ENCODE measurements at places on chromosomes 5 and 9.

DNA sequence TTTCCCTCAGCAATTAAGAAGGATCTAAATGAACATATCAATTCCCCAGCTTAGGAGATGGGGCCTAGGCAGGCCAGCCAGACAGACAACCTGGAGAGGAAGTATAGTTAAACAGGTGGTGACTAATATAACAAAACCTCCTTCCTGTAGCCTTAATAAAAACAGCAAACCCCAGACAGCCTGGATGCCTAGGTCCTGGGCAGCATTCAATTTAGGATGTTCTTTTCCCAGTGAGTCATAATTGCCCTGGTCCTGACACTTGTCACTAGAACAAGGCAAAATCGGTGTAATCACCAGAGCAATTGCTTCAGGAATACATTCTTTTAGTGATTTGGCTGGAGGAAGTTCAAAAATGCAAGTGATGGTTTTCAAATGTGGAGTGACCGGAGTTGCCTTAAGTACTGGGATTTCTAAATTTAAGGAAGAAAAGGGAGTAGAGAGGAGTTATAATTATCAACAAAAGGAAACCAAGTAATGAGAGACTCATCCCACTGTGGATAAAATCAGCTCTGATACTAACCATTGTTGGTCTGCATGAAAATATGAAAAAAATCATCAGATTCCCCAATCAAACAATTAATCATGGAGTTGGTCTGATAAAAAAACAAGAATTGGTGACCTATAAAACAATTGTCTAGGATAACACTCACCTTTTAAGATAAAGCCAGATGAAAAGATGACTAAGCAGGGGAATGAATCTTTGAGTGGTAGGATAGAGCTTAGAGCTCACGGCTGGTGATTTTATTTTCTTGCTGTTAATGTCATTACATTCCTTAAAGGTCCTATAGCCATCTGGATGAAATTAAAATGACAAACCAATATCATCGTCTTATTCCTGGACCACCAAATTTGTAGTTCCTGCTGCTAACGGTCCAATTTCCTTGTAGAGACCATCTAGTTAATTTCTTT lies 39.0 kb upstream of the TARS1 start:
- no peak for DNase-seq

GRCh38 chr5:130689831-130690230 lies 475.2 kb downstream of the HINT1 start:
- DNase-seq: no peak

GRCh38 chr5:10580531-10581423 lies 16.9 kb downstream of the ANKRD33B start:
- no peak for DNase-seq

- DNase-seq: no peak
Measured at GRCh38 chr5:73136055-73136562, 15.7 kb downstream of the TMEM171 start.

- DNase-seq: no peak
Measured at GRCh38 chr5:139100825-139101224, 97.3 kb downstream of the SIL1 start.

GRCh38 chr5:131774652-131775367 lies 22.0 kb downstream of the FNIP1 start:
- no peak for DNase-seq

- peak; percentile 55 for DNase-seq
Measured at GRCh38 chr5:35488791-35489190, 128.9 kb upstream of the SPEF2 start.

DNA sequence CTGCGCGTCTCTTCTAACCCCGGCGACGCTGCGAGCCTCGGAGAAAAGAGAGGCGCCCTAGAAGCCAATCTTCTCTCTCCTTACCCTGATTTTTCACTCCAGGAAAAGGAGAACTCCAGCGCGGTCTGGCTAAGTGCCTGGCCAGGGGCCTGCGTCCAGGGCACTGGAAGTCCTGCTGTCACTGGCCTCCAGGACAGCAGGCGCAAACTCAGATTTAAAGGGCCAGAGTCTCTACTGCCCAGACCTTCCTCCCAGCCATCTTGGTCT lies 553 bp upstream of the FOXB2 start:
- DNase-seq: no peak

- DNase-seq: peak; percentile 54
Measured at GRCh38 chr9:121686930-121687541, 35.6 kb downstream of the DAB2IP start.

DNA sequence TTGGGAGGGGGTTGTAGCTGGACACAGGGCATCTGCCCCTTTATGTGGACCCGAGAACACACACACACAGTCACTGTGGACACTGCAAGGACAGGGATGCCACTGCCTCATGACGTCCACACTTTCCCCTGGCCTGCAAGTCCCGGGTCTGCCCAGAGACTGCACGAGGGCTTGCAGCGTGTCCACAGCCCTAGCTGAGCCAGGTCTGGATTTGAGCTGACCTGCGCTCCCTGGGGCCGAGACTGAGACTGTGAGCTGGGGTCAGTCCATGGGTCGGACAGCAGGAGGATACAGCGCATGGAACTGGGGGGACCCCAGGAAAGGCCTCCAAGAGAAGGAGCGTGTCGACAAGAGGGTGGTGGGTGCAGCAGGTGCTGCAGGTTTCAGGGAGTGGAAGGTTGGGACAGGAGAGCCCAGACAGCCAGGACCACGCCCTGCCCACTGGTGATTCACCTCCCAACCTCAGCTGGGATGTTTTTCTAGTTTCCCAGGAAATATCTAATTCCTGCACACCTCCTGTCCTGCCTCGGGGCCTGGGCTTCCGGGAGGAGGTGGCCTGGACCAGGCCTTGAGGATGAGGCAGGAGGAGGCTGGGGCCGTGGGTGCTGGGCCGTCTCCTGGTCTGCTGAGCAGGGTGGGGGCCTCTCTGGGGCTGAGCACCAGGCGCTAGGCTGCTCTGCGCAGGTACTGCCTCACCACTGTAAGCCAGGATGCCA lies 806 bp upstream of the RNF224 start:
- DNase-seq: no peak

GRCh38 chr9:136426787-136427186 lies 12.9 kb downstream of the INPP5E start:
- no peak for DNase-seq

DNA sequence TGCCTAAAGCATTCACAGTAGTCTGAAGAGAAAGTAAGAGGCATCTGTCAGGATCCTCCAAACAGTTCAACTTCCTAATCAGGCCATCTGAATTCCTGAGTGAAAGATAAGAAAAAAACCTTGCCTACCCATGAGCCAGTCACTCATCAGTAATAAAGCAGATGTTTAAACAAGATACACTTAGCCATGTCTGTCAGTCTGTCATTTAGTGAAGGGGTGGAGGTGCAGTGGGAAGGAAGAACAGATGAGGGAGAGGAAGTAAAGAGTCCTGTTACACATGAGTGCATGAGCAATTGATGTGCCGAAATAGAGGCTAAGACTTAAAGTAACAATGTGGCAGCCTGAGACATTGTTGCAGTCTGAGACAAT lies 29.9 kb upstream of the DMRTA1 start:
- no peak for DNase-seq

DNA sequence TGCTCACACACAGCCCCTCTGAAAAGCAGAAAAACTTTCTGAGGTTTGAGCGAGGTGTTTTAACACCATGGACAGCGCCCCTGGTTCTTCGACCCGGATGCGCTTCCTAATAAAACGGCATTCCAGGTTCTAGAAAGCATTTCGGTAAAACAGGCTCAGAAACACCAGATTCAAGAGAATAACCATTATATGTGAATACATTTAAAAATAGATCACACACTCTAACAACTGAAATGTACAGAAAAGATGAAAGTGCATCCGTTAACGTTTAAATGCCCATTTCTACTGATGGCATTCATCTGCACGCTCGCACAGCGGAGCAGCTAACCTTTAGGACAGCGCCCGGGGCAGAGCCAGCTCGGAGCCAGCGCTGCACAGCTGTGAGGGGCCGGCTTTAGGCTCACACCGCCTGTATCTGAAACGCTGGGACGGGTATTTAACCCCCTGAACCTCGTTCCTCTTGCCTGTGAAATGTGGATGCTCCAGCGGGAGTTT lies 26.3 kb upstream of the TENT4A start:
- no peak for DNase-seq

- no peak for DNase-seq
Measured at GRCh38 chr9:85431339-85432102, 310.2 kb downstream of the AGTPBP1 start.

GRCh38 chr9:4793459-4794395 lies 983 bp downstream of the RCL1 start:
- no peak for DNase-seq

- no peak for DNase-seq
Measured at GRCh38 chr9:97767891-97768290, 70.8 kb upstream of the XPA start.

DNA sequence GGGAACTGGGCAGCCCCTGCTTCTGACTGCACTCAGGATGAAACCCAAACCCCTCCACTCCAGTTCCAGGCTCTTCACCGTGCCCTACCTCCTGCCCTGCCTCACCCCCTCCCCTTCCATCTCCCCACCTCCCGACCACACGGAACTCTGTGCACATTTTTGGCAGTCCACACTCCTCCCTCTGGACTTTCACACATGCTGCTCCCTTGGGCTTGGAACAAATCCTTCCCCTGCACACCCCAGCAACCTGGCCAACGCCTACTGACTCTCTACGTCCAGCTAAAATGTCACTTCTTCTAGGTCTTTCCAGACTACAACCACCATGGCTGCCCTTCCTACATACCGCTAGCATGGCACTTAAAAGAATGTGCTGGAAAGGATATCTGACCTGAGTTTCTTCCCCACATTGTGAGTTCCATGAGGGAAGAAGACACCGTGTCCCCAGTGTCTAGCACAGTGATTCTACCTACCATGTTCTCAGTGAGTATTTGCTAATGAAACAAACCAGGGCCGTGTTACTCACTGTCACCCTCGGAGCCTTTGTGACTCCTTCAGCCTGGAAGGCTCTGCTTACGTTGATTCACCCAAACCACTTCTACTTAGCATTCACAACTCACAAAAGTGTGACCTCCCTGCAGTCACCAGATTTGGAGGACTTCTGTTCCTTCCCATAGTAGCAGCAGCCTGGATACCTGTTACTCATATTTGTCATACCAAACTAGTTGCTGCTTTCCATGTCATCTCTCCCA lies 18.7 kb downstream of the RETREG1 start:
- no peak for DNase-seq

GRCh38 chr5:125176005-125176390 lies 429.6 kb upstream of the ZNF608 start:
- DNase-seq: no peak

- peak; percentile 92 for DNase-seq
Measured at GRCh38 chr5:119655061-119655460, 25.7 kb downstream of the FAM170A start.

DNA sequence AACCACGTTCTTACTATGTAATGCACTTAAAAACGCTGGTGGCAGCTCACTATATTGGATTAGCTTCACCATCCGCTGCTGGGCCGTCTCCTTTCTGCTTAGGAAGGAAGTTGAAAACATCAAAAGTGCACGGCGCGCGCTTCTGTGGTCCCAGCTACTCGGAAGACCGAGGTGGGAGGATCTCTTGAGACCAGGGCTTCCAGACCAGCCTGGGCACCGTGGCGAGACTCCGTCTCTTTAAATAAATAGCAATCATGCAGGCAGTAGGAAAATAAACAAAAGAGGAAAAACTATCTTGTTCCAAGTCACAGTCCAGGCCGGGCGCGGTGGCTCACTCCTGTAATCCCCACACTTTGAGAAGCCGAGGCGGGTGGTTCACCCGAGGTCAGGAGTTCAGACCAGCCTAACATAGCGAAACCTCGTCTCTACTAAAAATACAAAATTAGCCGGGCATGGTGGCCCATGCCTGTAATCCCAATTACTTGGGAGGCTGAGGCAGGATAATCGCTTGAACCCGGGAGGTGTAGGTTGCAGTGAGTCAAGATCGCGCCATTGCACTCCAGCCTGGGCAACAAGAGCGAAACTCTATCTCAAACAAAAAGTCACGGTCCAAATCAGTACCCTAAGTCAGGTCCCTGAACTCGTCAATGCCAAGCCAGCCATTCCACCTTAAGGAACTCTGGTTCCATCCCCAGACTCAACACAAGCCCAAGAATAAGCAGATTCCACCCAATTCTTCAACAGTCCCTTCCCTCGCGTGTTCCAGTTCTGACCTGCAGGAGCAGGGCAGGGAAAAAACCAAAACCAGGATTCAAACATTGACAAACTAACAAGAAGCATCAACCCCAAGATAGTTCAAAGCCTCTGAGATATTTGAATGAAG lies 1.0 kb upstream of the GOLGA1 start:
- DNase-seq: peak; percentile 46

- DNase-seq: no peak
Measured at GRCh38 chr5:35881758-35882157, 25.1 kb downstream of the IL7R start.

- no peak for DNase-seq
Measured at GRCh38 chr5:56455417-56455816, 222.3 kb upstream of the ANKRD55 start.

DNA sequence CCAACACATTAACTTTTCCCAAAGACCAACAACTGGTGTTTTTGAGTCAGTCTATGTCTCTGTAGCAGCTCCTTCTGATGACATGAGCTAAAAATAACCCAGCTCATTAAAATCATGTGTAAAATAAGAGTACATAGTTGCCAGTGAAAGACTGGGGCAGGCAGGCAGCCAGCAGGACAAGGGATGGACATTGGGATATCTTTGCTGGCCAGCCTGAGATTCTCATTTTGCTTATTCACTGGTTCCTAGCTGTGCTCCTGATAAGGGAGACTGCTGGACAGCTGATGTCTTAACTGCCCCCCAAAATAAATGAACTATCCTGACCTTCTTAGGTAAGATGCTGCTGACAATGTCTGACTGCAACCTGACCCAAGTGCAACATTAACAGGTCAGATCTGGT lies 33.9 kb downstream of the EPB41L4B start:
- no peak for DNase-seq

DNA sequence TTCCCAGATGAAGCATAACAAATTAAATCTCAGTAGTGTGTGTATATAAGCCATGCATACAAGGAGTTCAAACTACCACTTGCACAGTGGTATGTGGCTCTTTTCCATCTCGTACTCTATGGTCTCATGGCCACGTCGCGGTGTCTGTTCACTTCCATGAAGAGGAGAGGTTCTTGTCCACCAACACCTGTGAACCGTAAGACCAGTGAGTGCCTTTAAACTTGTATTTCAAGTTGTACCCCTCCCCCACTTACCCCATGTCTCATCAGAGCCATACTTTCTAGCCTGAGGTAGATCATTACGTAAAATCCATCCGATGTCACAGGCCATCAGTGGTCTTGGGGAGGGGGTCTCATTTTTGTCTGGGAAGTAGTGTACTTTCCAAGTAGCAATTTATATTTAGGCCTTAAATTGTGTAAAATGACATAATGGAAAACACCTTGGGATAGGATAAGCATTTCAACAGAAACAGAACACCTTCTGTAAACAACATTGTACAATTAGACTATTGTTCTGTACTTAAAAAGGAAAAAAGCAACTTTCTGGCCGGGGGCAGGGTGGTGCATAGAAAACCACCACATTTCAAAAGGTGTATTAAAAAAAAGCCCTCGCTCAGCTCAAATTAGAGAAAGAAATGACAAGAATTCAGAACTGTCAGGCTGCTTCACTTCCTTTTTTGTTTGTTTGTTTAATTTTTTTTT lies 163.0 kb downstream of the SMARCA2 start:
- no peak for DNase-seq

All from AML-193 (cell line).